ENCODE measurements at places on chromosomes 3 and 15. TPM values are rescaled to one million over a fixed set of nuclear protein-coding genes. Genes with fewer than 3 reads are reported as not detected.

DNA sequence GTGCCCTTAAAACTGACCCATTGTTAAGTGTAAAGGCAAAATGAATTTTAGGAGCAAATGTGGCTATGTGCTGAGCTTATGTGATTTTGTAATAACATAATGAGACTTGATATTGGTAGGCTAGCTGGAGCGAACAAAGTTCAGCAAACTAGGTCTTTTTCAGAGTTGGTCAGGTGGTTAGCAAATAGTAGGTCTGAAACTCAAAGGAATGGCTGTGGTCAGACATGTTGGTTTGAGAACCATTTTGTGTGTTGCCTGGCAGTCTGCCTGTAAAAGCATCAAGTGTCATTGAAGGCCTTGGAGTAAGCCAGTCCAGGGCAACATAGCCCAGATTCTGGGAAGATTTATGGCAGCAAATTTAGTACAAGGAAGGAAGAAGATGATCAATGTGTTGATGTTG, 16.4 kb downstream of the FBXO22 start:
- H3K36me3 ChIP-seq, result peaks cover 10% of the 10 kb centered on the region
- H3K4me3 ChIP-seq, result no peak overlapping the region
- no peaks in the 10 kb centered on the region for H3K4me1 ChIP-seq

Gene ADAMTS7
- total RNA-seq, result 1.0 TPM

Gene GPD1L
- total RNA-seq, result 10.5 TPM

DNA sequence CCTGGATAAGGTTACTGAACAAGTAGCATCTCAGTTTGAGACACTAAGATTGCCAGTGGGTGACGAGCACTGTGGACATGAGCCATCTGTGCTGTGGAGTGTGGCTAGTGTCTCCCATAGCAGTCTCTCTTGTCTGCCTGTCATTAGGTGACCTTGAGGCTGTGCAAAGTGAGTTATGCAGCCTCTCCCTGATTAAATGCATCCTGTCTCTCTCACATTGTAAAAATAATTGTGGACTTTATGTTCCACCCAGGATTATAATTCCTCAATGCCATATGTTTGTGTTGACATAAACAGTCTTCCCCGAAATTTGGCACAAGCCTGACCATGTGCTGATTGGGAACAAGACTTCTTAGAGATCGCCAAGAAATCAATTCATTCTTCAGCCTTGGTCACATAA, 168.9 kb downstream of the MYRIP start:
- no peaks in the 10 kb centered on the region for H3K36me3 ChIP-seq
- H3K27me3 ChIP-seq, result no peaks in the 10 kb centered on the region
- H3K27ac ChIP-seq, result no peak overlapping the region
- H3K4me3 ChIP-seq, result no peak overlapping the region

DNA sequence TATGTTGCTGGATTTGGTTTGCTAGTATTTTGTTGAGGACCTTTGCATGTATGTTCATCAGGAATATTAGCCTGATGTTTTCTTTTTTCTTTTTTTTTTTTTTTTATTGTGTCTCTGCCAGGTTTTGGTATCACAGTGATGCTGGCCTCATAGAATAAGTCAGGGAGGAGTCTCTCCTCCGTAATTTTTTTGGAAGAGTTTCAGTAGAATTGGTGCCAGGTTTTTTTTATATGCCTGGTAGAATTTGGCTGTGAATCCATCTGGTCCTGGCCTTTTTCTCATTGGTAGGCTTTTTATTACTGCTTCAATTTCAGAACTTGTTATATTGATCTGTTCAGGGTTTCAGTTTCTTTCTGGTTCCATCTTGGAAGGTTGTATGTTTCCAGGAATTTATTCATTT, 165.8 kb downstream of the VPS8 start:
- no peaks in the 10 kb centered on the region for H3K4me1 ChIP-seq
- H3K4me3 ChIP-seq, result no peak overlapping the region
- no peaks in the 10 kb centered on the region for H3K36me3 ChIP-seq
- DNase-seq, result no peak
- no peak overlapping the region for H3K27ac ChIP-seq

- no peak for DNase-seq
- H3K36me3 ChIP-seq, result no peaks in the 10 kb centered on the region
- H3K4me1 ChIP-seq, result no peaks in the 10 kb centered on the region
- no peaks in the 10 kb centered on the region for H3K27me3 ChIP-seq
Measured at GRCh38 chr15:94398001-94398400, 166.6 kb downstream of the MCTP2 start.

Gene P4HTM
- 28.3 TPM for total RNA-seq

- H3K36me3 ChIP-seq, result no peaks in the 10 kb centered on the region
- H3K4me3 ChIP-seq, result no peak overlapping the region
- H3K4me1 ChIP-seq, result no peaks in the 10 kb centered on the region
- no peak for DNase-seq
- H3K27ac ChIP-seq, result no peak overlapping the region
Measured at GRCh38 chr3:191105418-191105817, 93.6 kb upstream of the OSTN start.

GRCh38 chr3:132800958-132801357, 78.7 kb upstream of the NPHP3 start:
- no peaks in the 10 kb centered on the region for H3K36me3 ChIP-seq
- no peaks in the 10 kb centered on the region for H3K4me1 ChIP-seq
- H3K4me3 ChIP-seq, result no peak overlapping the region
- H3K27me3 ChIP-seq, result no peaks in the 10 kb centered on the region
- H3K27ac ChIP-seq, result no peak overlapping the region

DNA sequence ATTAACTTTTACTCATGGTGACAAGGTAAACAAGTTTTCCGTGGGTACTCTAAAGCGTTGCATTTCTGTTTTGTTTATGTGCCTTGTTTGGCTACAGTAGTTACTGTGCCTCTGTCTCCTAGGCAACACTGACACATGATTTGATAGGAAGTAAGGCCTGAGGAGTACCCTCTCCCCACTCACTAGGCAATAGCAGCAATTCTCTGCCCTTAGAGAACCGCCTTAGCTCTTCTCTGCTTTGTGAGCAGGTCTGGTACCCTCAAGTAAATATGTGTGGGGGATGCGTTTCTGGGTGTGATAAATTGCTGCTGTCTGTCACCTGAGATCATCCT, at the start of gene IL5RA:
Gene IL5RA (minus strand): TSS at position 76 of the 332 bp plus-strand sequence. CDS start 5,390 bp downstream, outside the sequence.
- no peaks in the 10 kb centered on the region for H3K27me3 ChIP-seq
- H3K36me3 ChIP-seq, result no peaks in the 10 kb centered on the region
- H3K27ac ChIP-seq, result no peak within 1 kb of the TSS
- no peak for DNase-seq
- H3K4me3 ChIP-seq, result no peak within 1 kb of the TSS

GRCh38 chr3:53589201-53589600, 94.8 kb downstream of the CACNA1D start:
- no peak for DNase-seq
- no peaks in the 10 kb centered on the region for H3K4me1 ChIP-seq
- no peak overlapping the region for H3K27ac ChIP-seq
- no peak overlapping the region for H3K4me3 ChIP-seq
- H3K36me3 ChIP-seq, result no peaks in the 10 kb centered on the region

GRCh38 chr3:153138276-153139210, 23.5 kb upstream of the RAP2B start:
- H3K27ac ChIP-seq, result peak overlapping the region; percentile 76
- H3K4me3 ChIP-seq, result no peak overlapping the region

Gene CD86
- not detected for total RNA-seq

Gene TM4SF18
- 54.5 TPM for total RNA-seq

- DNase-seq, result no peak
- H3K4me3 ChIP-seq, result no peak overlapping the region
- H3K27me3 ChIP-seq, result no peaks in the 10 kb centered on the region
- no peaks in the 10 kb centered on the region for H3K4me1 ChIP-seq
Measured at GRCh38 chr15:99002226-99002625, 5.4 kb downstream of the PGPEP1L start.

Gene ATP13A5
- not detected for total RNA-seq

DNA sequence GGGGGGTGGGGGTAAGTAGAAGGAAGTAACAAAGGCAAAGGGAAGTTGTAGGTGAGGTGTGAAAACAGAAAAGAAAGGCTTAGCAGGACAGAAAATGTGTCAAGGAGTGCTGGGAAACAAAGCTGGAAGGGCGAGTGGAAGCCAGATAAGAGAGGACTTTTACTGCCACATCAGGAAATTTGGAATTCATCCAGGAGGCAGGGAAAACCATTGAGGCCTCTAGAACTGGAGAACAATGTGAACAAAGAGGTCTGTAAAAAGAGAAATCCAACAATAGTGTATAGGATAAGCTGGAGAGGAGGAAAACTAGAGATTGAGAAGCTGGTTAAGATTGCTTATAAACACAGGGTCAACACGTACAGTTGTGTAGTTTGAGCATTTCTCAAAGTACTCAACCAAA, 116.6 kb downstream of the NTRK3 start:
- H3K4me3 ChIP-seq, result no peak overlapping the region
- no peak for DNase-seq
- no peaks in the 10 kb centered on the region for H3K36me3 ChIP-seq
- no peaks in the 10 kb centered on the region for H3K4me1 ChIP-seq

Gene TAGLN3
- not detected for total RNA-seq

DNA sequence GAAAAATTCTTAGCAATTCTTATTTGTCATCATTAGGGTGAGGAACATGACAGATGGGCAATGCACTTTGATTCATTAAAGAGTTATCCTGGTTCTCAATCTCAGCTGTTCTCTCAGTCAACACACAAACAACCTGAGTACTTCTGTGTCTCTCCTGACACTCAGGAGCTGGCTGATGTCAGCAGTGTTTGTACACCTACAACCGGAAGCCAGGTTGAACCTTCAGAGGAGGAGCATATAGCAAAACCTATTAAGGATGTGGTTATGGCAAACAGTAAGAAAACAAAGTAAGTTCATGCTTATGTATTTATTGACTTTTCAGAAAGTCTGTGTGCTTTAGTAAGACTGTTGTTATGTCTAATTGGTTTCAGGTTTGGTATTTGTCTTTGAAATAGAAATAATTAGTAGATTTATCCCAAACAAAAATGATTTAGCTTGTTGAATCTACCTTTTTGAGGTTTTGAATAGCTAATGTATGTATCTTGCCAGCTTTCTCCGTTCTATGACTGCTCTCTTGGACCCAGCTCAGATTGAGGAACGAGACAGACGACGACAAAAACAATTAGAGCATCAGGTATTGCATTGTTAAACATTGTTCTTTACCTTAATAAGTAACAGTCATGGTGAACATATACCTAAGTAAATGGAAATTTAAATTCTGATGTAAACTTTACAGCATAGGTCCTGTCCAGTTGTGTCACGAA, 36.6 kb downstream of the CCDC66 start:
- H3K27me3 ChIP-seq, result no peaks in the 10 kb centered on the region
- no peaks in the 10 kb centered on the region for H3K36me3 ChIP-seq
- H3K4me1 ChIP-seq, result no peaks in the 10 kb centered on the region

- H3K27me3 ChIP-seq, result no peaks in the 10 kb centered on the region
- H3K27ac ChIP-seq, result 0 out of 2 replicates have a peak overlapping the region, but pooled peaks have one; percentile 9
- H3K4me1 ChIP-seq, result peaks cover 12% of the 10 kb centered on the region
- DNase-seq, result no peak
Measured at GRCh38 chr15:77529394-77530159, 103.1 kb downstream of the LINGO1 start.

DNA sequence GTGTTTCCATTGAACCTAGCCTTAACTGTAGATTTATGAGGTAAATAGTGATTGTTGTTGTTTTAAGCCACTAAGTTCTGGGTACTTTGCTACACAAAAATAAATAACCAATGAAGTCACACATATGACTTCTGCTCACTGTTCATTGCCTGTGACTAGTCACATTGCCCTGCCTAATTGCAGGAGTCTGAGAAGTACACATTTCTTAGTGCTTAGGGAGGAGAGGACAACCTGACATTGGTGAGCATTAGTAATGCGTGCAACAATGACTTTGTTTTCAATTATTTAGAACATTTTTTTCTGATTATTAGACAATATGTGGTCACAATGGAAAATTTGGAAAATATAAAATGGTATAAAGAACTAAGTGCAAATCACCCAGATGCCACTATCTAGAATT, 133.2 kb upstream of the DAZL start:
- no peaks in the 10 kb centered on the region for H3K27me3 ChIP-seq
- H3K4me1 ChIP-seq, result no peaks in the 10 kb centered on the region
- H3K27ac ChIP-seq, result no peak overlapping the region

GRCh38 chr15:28960979-28961378, 75.2 kb downstream of the APBA2 start:
- H3K27me3 ChIP-seq, result peaks cover 2% of the 10 kb centered on the region
- no peak overlapping the region for H3K4me3 ChIP-seq
- no peaks in the 10 kb centered on the region for H3K4me1 ChIP-seq
- DNase-seq, result peak; percentile 32

DNA sequence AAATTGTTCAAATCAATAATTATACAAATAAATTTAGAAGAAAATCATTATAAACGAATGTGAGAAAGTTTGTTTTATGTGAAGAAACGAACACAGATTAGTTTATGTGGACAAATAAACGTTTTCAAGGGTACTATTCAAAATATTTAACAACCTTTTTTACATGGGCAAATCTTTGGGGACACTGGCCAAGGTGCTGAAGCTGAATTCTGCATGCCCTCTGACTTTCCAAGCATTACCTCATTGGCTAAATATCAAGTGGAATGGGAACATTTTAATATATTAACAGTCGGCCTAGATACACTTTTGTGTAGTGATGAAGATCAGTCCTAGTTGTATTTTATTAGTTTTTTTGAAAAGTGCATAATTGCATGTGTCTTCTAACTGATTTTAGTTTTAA, 636.4 kb upstream of the DPPA4 start:
- H3K27me3 ChIP-seq, result no peaks in the 10 kb centered on the region
- no peaks in the 10 kb centered on the region for H3K4me1 ChIP-seq
- no peaks in the 10 kb centered on the region for H3K36me3 ChIP-seq
- no peak overlapping the region for H3K4me3 ChIP-seq

DNA sequence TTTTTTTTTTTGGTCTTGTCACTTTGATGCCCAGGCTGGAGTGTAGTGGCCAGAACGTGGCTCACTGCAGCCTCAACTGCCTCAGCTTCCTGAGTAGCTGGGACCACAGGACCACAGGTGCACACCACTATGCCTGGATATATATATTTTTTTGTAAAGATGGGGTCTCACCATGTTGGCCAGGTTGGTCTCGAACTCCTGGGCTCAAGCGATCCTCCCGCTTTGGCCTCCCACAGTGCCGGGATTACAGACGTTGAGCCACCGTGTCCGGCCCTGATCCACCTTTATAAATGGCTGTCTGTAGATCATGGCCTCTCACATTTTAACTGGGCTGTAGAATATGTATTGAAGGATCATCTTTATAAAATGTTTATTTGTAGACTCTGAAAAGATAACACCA, 1.9 kb upstream of the EIF3J start:
- H3K27me3 ChIP-seq, result no peaks in the 10 kb centered on the region
- H3K4me1 ChIP-seq, result peaks cover 7% of the 10 kb centered on the region
- peak overlapping the region; percentile 91 for H3K27ac ChIP-seq
- no peaks in the 10 kb centered on the region for H3K36me3 ChIP-seq
- H3K4me3 ChIP-seq, result peak overlapping the region; percentile 89

GRCh38 chr15:78762985-78763795, 48.1 kb downstream of the ADAMTS7 start:
- H3K27me3 ChIP-seq, result no peaks in the 10 kb centered on the region
- no peaks in the 10 kb centered on the region for H3K36me3 ChIP-seq
- DNase-seq, result no peak
- no peak overlapping the region for H3K4me3 ChIP-seq
- no peak overlapping the region for H3K27ac ChIP-seq
